Putamen (tissue), 1 donor: ENCODE measurements at places on chromosomes 3 and 15.

GRCh38 chr15:71049706-71050422 lies 65.4 kb upstream of the THSD4 start:
- no peak for DNase-seq

DNA sequence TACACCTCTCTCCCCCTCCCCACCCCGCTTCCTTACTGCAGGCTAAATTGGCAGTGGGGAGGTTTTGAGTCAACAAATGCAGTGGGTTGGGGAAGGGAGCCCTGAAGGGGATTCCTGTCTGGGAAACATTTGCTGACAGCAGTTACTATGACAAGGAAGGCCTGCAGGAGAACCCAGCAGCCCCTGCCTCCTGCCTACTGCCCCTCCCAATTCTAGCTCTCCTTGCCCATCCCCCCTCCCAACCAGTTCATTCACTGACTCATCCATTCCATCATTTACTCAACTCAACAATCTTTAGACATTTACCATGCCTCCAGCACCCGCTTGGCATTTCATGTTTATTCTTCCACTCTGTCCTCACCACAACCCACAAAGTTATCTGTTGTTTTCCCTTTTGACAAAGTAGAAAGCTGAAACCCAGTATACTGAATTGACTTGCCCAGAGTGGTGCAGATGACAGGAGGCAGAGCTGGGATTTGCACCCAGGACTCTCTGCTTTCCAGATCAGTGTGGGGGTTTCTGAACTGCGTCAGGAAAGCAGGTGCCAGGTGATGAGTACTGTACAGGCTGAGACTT lies 75.0 kb downstream of the MAGEF1 start:
- DNase-seq = no peak

- no peak for DNase-seq
These were observed 316.8 kb downstream of the POLQ start for GRCh38 chr3:121228971-121229370.

DNA sequence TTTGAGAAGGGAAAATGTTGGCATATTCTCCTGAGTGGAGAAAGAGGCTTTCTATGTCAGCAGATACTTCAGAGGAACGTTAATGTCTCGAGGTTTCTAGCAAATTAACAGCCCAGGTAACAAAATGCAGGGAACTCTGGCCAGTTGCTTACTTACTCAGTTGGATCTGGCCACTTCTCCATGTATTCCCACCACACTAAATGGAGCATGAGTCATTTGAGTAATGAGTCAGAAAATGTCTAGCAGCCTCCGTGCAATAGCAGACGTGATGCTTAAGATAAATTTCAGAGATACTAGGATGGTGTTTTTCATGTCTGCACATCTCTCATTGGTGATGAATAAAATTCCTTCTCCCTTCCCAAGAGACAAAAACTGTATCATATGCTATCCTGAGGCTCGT lies 671.5 kb downstream of the FHIT start:
- peak; percentile 39 for DNase-seq

GRCh38 chr3:173826901-173827609 lies 429.5 kb downstream of the NLGN1 start:
- DNase-seq = no peak

DNA sequence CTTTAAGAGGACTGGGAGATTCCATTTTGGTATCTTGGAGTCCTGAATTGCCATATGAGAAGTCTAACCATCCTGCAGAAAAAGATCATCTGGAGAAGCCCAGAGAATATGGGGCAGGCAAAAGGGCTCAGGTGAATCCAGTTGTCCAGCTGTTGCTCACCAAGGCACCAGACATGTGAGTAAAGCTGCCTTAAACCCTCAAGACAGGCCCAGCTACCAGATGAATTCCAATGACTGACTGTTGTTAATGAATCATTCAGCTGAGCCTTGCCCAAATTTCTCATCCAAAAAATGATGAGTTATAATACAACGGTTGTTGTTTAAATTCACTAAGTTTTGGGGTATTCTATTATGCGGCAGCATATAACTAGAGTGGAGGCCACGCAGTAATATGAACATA lies 22.0 kb upstream of the NANOGP8 start:
- DNase-seq = no peak

GRCh38 chr3:78917536-78917935 lies 850.3 kb downstream of the ROBO1 start:
- DNase-seq = no peak
